Stimulated activated CD8-positive, alpha-beta memory T cell treated with anti-CD3 and anti-CD28 coated beads, Interleukin-2, amount 100 ng/mL, for 48 hours (primary cell): ENCODE measurements at places on chromosomes 6 and 20.

DNA sequence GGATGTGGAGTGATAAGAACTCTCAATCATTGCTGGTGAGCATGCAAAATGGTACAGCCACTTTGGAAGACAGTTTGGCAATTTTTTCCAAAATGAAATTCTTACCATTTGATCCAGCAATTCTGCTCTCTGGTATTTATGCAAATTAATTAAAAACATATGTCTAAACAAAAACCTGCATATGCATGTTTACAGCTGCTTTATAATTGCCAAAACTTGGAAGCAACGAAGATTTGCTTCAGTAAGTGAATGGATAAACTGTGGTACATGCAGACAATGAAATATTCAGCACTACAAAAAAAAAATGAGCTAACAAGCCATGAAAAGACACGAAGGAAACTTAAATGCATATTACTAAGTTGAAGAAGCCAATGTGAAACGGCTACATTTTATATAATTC, 55.5 kb upstream of the SMLR1 start:
- no peak for DNase-seq

- no peak for DNase-seq
Observed at GRCh38 chr6:11121851-11122250, 10.3 kb upstream of the ERVFRD-1 start.

DNA sequence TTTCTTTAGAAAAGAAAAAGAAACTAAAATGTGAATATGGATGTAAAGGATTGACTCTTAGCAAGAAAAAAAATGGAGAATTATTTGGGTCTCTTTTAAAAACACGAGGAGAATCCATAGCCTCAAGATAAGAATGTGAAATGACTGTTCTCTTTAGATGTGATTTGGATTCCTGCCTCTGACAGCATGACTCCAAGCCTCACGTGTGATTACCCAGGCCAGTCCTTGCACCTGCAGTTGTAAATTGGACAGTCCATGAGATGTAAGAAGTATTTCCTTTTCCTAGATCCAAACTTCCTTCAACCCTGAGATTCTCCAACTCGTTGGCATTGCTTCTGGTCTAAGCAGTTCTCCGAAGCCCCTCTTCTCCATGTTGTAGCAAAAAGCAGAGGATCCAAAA, 31.9 kb downstream of the SLC2A12 start:
- no peak for DNase-seq

DNA sequence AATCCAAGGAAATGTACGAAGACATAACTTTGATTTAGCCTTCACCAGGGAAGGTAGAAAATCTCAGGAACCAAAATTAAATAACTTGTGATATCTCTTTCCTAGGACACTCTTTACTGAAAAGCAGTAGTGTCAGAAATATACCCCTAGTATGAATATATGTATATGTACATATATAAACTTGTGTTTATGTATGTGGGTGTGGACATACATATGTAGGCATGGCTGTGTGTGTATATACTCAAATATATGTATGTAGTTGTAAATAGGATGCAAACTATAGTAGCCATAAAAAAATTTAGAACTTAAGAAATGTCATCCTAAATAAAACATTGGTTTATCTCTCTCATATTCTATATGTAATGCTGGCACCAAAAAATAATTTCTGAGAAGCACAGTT, 500.8 kb downstream of the ADGRB3 start:
- no peak for DNase-seq

GRCh38 chr6:16929809-16930208, 168.5 kb upstream of the ATXN1 start:
- DNase-seq: no peak

- DNase-seq: no peak
Observed at GRCh38 chr20:34083781-34084180, 28.3 kb downstream of the EIF2S2 start.

DNA sequence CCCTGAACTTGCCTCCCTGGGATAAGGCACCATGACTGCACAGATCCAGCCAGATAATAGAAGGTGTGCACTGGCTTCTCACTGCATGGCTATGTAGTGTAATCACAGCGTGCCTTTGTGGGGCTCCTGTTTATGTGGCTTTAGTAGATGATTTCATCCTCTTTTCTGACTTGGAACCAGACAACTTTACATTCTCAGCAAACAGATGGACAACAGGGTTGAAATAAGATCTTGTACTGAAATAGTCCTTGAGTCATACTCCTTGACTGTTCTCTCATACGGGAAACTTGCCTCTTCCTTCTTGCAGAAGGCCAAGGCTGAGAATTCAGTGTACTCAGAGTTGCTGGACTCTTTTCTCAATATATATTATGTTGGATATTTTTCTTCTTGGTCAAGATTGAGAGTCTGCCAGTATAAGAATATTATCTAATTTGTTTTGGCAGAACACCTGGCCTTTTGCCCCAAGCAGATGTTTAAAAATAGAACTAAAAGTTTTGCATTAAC, 25.0 kb upstream of the RNF144B start:
- DNase-seq: no peak

DNA sequence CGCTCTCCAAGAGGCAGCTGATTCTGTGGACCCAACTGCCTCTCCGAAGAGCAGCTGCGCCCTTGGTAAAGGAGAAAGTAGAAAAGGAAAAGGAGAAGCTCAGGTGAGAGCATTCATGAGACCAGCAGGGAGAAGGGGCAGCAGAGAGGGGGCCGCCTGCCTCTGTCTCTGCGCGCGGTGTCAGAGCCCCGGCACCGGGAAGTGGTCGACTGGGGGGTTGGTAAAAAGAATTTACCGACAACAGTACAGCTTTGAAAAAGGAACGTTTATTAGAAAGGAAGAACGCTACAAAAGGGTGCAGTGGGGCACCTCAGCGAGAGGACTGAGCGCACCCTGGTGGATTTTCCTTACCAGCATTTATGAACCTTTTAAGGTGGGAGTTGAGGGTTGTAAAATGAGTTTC, 61.9 kb downstream of the GPR6 start:
- peak; percentile 6 for DNase-seq

- no peak for DNase-seq
Observed at GRCh38 chr6:157128235-157128775, 195.0 kb downstream of the TMEM242 start.

- no peak for DNase-seq
Observed at GRCh38 chr20:52953020-52953419, 19.1 kb upstream of the TSHZ2 start.

DNA sequence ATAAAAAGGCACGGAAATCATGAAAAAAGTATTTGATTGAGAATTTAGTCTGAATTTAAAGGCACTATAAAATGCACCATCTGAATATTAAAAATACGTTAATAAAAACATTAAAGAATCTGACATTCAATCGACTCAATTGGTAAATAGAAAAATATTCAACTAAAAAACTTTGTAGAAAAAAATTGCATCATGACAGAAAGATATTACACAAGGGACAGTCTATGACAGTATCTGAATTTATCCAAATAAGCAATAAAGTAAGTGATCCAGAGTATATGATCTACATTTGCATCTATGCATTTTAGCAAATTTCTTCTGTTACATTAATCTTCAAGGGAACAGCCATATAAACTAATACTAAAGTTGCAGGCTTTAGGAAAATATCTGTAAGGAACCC, 9.4 kb downstream of the FRK start:
- no peak for DNase-seq

GRCh38 chr6:17705428-17705777, 1.3 kb downstream of the NUP153 start:
- no peak for DNase-seq

GRCh38 chr6:156273065-156273711, 504.0 kb upstream of the ARID1B start:
- no peak for DNase-seq

GRCh38 chr6:145626857-145627256, 108.5 kb downstream of the EPM2A start:
- no peak for DNase-seq

DNA sequence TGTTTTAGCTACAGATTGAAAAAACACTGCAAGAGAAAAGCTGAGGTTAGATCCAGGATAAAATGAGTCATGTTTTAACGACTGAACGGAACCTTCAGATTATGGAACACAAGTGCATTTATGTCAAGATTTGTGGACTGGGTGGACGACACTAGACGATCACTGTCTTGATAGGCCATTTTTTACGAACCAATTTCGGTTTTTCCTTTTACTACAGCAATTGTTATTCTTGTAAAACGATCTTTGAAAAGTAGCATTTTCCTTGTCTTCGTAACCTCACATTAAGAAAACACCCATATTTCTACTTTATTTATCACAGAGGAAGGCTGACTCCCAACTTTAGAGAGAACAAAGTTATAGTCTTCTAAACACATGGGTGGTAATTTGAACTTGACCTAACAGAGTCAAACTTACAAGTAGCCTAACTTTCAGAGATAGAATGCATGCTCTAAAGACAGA, 294.2 kb upstream of the TCF21 start:
- DNase-seq: no peak

DNA sequence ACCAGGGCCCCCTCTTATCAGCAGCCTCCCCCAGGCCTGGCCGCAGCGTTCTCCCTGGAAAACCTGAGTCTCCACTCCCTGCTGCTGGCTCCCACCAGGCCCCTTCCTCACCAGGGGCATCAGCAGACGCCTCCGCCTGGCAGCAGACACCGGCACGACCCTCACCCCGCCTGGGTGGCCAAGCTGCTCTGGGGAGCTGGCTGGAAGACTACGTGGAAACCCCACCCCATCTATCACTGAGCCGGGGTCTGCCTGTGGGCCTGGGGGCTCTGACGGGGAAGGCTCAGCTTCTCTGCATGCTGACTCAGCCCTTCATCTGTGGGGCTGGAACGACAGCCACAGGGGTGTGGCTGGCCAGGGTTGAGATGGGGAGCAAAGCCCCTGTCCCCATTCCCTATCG, 19.1 kb upstream of the RBBP8NL start:
- no peak for DNase-seq

DNA sequence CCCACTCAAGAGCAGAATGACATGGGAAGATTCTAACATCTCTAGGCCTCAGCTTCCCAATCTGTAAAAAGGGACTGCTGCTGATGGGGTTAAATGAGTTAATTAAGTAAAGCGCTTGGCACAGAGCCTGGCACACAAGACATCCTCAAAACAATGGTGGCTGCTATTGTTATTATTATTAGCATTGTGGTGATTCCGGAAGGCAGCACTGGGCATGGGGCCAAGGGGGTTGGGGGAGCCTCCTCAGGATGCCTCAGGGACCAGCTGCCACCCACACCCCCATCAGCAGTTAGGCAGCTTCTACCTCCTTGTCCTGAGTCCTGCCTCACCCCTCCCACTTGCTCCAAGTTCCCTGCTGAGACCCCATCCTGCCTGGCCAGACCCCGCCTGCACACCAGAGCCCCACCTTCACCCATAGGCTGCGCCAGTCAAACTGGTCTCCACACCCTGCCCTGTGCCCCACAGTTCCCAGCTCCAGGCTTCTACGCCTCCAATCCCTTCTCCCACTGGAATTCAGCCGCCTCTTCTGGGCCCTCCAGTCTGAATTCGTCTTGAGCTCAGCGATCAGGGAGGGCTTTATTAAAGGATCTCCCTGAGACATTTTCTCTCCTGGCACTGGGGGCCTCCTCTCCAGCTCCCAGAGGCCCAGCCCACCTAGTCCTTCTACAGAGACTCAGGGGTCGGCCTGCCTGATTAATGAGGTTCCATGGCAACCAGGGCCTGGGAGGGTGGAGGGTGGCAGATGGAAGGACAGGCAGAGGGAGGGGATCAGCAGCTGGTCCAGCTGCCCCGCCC, 1.5 kb downstream of the E2F1 start:
- no peak for DNase-seq

DNA sequence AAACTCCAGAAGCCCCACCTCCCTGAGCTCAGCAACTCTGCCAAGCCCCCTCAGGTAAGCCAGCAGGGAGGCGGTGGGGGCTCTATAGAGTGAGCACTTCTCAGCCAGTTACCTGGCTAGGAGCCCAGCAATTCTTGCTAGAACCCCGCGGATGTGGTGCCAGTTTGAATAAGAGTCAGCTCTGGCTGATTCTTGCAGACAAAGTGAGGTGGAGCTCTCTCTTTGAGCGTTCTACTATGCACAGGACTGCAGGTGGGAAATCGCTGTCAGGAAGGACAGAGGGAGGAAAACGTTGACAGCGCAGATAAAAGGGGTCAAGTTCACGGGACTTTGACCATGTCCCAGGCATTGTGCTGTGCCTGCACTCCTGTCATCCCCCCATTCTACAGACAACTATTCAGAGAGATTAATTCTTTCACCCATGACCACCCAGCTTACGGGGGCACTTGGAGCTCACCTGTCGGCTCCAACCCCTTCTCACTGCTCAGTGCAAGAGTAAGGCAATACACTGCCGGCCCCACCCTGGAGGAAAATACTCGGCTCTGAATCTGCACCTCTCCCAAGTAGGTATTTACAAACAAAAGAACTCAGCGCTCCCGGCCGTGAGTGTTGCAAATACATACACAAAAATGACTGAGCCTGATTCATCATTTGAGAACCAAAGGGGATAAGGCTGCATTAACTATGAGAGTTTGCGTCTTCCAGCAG, 92.9 kb downstream of the ANKRD60 start:
- no peak for DNase-seq

DNA sequence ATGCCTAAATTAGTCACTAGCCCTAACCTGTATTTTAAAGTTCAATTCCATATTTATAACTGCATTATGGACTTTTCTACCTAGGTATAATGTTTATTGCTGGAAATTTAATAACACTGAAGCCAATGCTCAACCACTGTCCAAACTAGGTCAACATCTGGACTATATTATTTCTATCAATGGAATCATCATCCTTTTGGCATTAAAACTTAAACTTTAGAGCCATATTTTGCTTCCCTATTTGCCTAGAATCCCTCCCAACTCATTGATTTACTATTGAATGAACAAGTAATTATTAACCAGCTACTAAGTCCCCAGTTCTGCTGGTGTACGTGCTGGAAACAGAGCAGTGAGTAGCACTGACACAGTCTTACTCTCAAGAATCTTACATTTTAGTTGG, 291.7 kb upstream of the SPTLC3 start:
- no peak for DNase-seq

GRCh38 chr20:62929051-62929538, 2.8 kb upstream of the DIDO1 start:
- peak; percentile 48 for DNase-seq

- no peak for DNase-seq
Observed at GRCh38 chr6:1608222-1609040, 1.3 kb upstream of the FOXC1 start.

GRCh38 chr20:5621305-5621704, 128.9 kb upstream of the SHLD1 start:
- DNase-seq: no peak

DNA sequence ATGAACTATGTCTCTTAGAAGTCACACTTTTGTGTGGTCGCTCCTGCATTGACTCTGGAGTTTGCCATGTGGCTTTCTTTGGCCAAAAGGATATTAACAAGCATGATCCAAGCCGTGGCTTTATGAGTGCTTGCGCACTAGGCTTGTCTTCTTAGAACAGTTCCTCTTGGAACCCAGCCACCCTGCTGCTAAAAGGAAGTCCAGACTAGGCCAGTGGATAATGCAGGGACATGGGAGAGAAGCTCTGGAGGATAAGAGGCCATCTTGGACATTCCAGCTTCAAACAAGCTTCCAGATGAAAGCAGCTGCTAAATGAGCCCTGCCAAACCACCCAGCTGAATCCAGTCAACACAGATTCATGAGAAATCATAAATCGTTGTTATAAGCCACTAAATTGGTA, 346.4 kb downstream of the CDC5L start:
- DNase-seq: no peak
